ENCODE measurements at places on chromosomes 16 and 17. TPM values are rescaled to one million over a fixed set of nuclear protein-coding genes. Genes with fewer than 3 reads are reported as not detected.

- no peak overlapping the region for H3K27ac ChIP-seq
- no peak overlapping the region for H3K4me3 ChIP-seq
- H3K27me3 ChIP-seq, result no peaks in the 10 kb centered on the region
- H3K4me1 ChIP-seq, result peaks cover 14% of the 10 kb centered on the region
- DNase-seq, result peak; percentile 16
Measured at GRCh38 chr17:65277576-65277975, 140.4 kb downstream of the RGS9 start.

- peaks cover 13% of the 10 kb centered on the region for H3K4me1 ChIP-seq
- peak overlapping the region; percentile 63 for H3K4me3 ChIP-seq
- DNase-seq, result no peak
- peaks cover 3% of the 10 kb centered on the region for H3K36me3 ChIP-seq
- H3K27ac ChIP-seq, result peak overlapping the region; percentile 87
- no peaks in the 10 kb centered on the region for H3K27me3 ChIP-seq
Measured at GRCh38 chr17:78986048-78986648, 6.4 kb upstream of the LGALS3BP start.

DNA sequence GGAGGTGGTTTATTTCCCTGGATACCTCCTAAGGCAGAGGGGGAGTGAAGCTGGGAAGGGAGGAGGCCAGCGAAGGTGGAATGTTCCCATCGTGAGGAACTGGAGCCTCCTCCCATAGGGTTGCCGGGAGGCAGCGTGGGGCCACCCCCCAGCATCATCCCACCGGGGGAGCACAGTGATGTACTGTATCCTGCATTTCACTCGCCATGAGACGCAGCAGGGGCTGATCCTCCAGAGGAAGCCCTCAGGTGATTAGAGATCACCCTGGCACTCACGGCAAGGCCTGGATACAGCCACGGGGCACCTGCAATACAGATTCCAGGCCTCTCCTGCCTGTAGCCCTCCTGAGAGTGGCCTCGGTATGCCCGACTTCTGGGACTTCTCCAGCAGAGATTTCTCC lies 25.5 kb upstream of the BEAN1 start:
- no peaks in the 10 kb centered on the region for H3K36me3 ChIP-seq
- peaks cover 11% of the 10 kb centered on the region for H3K4me1 ChIP-seq
- no peak for DNase-seq
- H3K27me3 ChIP-seq, result peaks cover 16% of the 10 kb centered on the region
- H3K27ac ChIP-seq, result no peak overlapping the region

DNA sequence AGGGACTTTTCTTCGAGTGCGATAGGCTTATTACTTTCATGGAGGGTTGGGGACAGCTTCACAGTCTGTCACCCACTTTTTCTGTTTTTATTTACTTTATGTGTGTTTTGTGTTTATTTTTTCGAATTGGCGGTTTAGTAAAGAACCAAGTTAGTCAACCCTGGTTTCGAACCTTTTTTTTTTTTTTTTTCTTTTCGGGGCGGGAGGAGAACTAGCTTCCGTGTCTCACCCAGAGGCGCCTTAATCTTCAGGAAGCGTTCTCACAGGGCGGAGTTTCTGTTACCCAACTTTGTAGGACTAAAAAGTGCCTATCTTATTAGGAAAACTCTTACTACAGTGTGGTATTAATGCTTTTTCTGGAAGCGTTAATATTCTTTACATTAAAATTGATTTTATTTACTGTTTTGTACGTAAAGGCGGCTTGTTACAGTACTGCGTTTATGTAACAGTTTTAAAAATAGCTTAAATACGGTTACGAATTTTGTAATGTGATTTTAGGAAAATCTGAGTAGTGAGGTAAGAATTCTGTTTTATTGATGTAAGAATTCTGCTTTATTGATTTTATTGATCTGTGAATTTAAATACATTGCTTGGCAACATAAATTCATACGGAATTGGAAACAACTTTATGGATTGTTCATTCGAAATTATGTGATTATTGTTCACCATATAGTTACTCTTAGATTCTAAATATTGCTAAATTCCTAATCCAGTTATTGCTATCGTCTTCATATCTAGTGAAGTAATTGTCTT lies 885 bp downstream of the ZNF207 start:
- peak overlapping the region; percentile 99 for H3K4me3 ChIP-seq
- peaks cover 36% of the 10 kb centered on the region for H3K36me3 ChIP-seq
- H3K4me1 ChIP-seq, result peaks cover 26% of the 10 kb centered on the region
- no peak for DNase-seq
- H3K27ac ChIP-seq, result peak overlapping the region; percentile 100

DNA sequence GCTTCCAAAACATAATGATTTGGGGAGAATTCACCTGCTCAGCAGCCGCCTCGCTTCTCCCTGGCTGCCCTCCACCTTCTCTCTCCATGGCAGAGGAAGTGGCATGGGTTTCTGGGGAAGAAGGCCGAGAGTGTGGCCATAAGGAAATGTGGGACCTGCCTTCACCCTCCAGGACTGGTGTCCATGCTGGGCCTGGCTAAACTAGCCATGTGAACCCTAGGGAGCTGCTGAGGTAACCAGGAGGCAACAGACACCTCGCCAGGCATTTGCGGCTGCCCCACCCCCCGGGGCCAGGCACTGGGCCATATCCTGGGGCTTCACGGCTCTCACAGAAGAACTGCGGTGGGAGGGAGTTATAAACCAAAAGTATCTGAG lies 9.9 kb upstream of the CMTM4 start:
- H3K27ac ChIP-seq, result no peak overlapping the region
- H3K4me3 ChIP-seq, result no peak overlapping the region
- no peak for DNase-seq

The COQ7 gene
- 18.2 TPM for total RNA-seq

The TMED6 gene
- 5.3 TPM for total RNA-seq

The C1QTNF8 gene
- total RNA-seq, result not detected

The OR1A1 gene
- total RNA-seq, result not detected
